ENCODE measurements at places on chromosomes 7 and 10.

DNA sequence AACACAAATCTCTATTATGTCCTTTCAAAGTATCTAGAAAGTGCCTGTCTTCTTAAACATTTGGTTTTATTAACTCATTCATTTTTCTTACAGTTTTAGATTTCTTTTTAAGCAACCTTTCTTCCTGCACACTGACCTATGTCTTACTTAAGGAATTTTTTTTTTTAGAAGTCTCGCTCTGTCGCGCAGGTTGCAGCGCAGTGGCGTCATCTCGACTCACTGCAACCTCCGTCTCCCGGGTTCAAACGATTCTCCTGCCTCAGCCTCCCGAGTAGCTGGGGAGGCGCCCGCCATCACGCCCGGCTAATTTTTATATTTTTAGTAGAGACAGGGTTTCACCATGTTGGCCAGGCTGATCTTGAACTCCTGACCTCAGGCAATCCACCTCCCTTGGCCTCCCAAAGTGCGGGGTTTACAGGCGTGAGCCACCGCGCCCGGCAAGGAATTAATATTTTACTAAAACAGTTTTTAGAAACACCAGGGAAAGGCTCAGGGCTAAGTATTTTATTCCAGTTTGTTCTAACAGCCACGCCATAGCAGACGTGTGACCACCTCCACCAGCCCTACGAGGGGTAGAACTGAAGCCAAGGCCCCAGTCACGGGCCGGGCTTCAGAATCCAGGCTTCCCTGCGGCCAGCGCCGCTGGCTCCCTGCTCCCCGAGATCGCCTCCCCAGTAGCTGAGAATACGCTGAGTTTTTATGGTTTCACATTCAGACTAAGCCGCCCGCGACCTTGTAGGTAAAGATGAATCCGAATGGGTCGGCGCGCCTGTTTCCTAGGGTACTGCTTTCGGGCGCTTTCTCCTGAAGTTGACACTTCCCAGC, 941 bp upstream of the LUC7L2 start:
- DNase-seq, result peak; percentile 42

- DNase-seq, result peak; percentile 21
Observed at GRCh38 chr7:44534501-44534900, 6.6 kb downstream of the NPC1L1 start.

DNA sequence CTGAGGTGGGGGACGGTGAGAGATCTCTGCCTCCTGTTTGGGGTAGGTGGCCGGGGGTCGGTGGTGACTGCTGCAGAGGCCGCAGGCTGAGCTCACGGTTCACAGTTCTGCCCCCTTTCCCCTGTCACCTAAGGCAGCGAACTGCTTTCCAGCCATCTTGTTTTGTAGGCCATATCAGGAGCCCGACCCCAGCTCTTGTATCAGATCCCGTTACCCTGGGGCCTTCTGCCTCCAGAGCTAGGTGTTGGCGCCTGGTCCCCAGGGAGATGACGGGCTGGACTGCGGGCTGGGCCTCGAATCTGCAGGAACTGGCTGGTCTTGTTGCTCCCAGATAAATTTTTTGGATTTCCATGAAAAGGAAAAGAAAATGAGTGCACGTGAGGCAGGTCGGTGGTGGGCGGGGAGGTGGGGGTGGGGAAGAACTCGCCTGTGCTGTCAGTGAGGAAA, 183.0 kb downstream of the DNAJB6 start:
- DNase-seq, result no peak

GRCh38 chr10:131982185-131982756, 548 bp upstream of the BNIP3 start:
- DNase-seq, result no peak

GRCh38 chr7:86295526-86295925, 348.2 kb upstream of the GRM3 start:
- DNase-seq, result no peak

- DNase-seq, result no peak
Observed at GRCh38 chr7:22675421-22675820, 51.6 kb upstream of the IL6 start.

DNA sequence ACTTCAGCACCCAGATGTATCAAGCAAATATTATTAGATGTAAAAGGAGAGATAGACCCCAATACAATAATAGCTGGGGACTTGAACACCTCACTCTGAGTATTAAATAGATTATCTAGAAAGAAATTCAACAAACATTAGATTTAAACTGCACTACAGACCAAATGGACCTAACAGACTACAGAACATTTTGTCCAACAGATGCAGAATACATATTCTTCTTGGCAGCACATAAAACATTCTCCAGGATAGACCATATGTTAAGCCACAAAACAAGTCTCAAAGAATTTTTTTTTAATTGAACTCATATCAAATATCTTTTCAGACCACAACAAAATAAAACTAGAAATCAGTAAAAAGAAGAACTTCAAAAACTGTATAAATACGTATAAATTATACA, 130.4 kb downstream of the MTERF1 start:
- DNase-seq, result no peak

DNA sequence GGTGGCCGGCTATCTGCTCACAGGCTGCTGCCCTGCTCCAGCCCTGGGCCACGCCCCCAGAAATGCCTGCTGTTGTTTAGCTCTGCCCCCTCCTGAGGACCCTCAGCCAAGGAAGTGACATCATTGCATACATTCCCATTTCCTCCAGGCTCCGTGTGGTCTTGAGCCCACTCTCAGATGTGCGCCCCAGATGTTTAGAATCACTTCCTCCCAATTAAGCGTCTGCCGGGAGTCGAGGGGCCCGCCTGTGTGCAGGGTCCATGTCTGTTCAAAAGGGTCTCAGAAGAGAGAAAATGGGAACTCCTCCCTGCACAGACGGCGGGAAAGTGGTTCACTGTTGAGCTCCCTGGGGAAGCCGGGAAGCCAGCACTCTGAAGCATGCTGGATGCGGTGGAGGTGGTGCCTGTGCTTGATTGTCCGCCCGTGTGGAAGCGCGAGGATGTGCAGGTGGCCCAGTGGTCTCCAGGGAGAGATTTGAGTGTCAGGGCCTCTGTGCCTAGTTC, 116.9 kb upstream of the PPIF start:
- DNase-seq, result peak; percentile 60

DNA sequence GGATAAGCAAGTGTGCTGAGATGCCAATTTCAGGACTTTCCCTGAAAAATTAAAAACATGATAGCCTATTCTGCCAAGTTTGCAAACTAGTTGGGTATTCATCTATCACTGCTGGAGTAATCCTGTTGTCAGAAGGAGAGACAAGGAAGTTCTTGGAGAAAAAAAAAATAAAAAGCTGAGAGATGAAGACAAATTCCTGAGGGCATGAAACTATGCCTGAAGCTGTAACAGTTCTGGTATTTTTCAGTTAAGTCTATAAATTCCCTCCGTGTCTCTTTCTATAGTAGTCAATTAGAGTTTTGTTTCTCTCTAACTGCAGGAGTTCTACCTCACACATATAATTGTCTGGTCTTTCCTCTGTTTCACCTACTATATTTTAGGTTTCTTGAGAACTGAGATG, 95.7 kb downstream of the DGKB start:
- DNase-seq, result peak; percentile 68

- DNase-seq, result no peak
Observed at GRCh38 chr10:25641595-25641994, 292.4 kb upstream of the MYO3A start.

DNA sequence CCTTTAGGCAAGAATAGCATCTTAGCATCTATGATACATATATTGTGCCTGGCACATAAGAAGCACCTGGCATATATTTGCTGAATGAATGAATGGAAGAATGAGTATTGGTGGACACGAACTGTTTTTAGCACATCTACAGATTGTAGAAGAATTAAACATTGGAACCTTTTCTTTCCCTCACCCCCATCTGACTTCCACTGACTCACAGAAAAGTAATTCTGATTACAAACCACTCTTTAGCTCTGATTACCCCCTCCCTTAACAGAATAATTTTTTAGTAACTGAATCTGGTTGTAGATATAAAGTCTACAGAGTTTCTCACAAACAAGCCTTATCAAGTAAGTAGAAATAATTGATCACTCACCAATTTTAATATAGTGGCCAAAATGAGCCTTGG, 31.9 kb downstream of the SLC26A4 start:
- peak; percentile 31 for DNase-seq
